ENCODE measurements at places on chromosomes 7 and 10. TPM values are rescaled to one million over a fixed set of nuclear protein-coding genes. Genes with fewer than 3 reads are reported as not detected.

The TNKS2 gene
- 29.7 TPM for polyA plus RNA-seq

The CAMK2B gene
- polyA plus RNA-seq: 0.22 TPM

The CDK13 gene
- polyA plus RNA-seq: 25.9 TPM

The CRHR2 gene
- not detected for polyA plus RNA-seq

The THSD7A gene
- 3.5 TPM for polyA plus RNA-seq

The PKD2L1 gene
- polyA plus RNA-seq: 0.02 TPM

The GIMAP5 gene
- 39.7 TPM for polyA plus RNA-seq

The GRM8 gene
- 0.63 TPM for polyA plus RNA-seq

The EPO gene
- 0.05 TPM for polyA plus RNA-seq

The MINDY4 gene
- 6.9 TPM for polyA plus RNA-seq

The ANKRD30A gene
- not detected for polyA plus RNA-seq

The CCL24 gene
- 1.1 TPM for polyA plus RNA-seq

The ZNF503 gene
- 86.1 TPM for polyA plus RNA-seq

The TRIM24 gene
- polyA plus RNA-seq: 34.4 TPM

The SORCS1 gene
- polyA plus RNA-seq: 1.2 TPM

The PLCE1 gene
- 3.1 TPM for polyA plus RNA-seq

The MOGAT3 gene
- polyA plus RNA-seq: not detected
